ENCODE measurements at places on chromosomes 3 and 15. TPM values are rescaled to one million over a fixed set of nuclear protein-coding genes. Genes with fewer than 3 reads are reported as not detected.

DNA sequence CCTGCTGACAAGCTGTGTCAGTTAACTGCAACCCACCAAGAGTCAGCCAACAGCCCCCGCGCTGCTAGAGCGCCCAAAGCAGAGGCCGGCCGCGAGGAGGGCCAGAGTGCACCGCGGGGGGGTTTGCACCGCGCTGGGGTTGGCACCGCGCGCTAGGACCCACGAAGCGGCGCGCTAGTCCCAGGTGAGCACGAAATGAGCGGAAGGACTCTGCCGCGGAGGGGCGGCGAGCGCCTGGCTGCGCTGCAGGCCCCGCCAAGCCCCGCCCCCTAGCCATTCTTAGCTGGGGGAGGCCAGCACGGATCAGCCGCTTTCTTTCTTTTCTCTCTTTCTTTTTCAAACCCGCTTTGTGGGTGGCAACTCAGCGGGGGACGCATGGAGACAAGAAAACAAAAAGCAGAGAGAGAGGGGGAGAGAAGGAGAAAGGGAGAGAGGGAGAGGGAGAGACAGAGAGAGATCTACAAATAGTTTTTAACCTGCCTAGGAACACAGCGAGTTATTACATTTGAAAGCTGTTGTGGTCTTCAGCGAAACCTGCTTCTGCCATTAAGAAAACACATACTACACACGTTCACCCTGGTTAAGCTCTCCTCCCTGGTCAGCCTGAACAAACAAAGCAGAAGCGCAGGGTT, 6.9 kb upstream of the FOXB1 start:
- peaks cover 80% of the 10 kb centered on the region for H3K27me3 ChIP-seq
- H3K36me3 ChIP-seq = no peaks in the 10 kb centered on the region
- peaks cover 76% of the 10 kb centered on the region for H3K4me1 ChIP-seq
- H3K4me3 ChIP-seq = peak overlapping the region; percentile 47

- H3K27me3 ChIP-seq = no peaks in the 10 kb centered on the region
- H3K27ac ChIP-seq = no peak overlapping the region
- H3K4me3 ChIP-seq = no peak overlapping the region
- H3K4me1 ChIP-seq = no peaks in the 10 kb centered on the region
- no peaks in the 10 kb centered on the region for H3K36me3 ChIP-seq
Observed at GRCh38 chr15:41194444-41194843, 36.1 kb downstream of the EXD1 start.

- no peak for DNase-seq
- H3K4me1 ChIP-seq = no peaks in the 10 kb centered on the region
- no peak overlapping the region for H3K27ac ChIP-seq
- no peaks in the 10 kb centered on the region for H3K36me3 ChIP-seq
- H3K4me3 ChIP-seq = no peak overlapping the region
Observed at GRCh38 chr3:171824116-171824515, 13.8 kb upstream of the PLD1 start.

DNA sequence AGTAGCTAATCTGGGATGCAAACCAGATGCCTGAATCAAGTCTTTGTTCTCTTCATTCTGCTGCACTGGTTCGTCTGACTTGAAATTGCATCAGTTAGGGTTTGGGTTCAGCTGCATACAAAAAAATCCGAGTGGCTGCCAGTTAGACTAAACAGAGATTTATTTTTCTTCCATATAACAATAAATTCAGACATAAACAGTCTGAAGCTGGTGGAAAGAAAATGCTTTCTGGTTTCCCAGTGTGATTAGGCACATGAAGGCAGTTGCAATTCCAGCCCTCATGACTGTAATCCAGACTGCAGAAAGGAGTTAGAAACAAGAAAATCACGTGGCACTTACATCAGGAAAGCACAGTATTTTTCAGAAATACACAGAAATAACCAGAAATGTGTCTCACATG, 930.7 kb downstream of the MCTP2 start:
- no peaks in the 10 kb centered on the region for H3K4me1 ChIP-seq
- no peak overlapping the region for H3K27ac ChIP-seq
- no peak for DNase-seq

- H3K4me1 ChIP-seq = no peaks in the 10 kb centered on the region
- H3K4me3 ChIP-seq = no peak overlapping the region
- no peaks in the 10 kb centered on the region for H3K36me3 ChIP-seq
- no peak overlapping the region for H3K27ac ChIP-seq
Observed at GRCh38 chr3:123431658-123432324, 17.1 kb downstream of the ADCY5 start.

DNA sequence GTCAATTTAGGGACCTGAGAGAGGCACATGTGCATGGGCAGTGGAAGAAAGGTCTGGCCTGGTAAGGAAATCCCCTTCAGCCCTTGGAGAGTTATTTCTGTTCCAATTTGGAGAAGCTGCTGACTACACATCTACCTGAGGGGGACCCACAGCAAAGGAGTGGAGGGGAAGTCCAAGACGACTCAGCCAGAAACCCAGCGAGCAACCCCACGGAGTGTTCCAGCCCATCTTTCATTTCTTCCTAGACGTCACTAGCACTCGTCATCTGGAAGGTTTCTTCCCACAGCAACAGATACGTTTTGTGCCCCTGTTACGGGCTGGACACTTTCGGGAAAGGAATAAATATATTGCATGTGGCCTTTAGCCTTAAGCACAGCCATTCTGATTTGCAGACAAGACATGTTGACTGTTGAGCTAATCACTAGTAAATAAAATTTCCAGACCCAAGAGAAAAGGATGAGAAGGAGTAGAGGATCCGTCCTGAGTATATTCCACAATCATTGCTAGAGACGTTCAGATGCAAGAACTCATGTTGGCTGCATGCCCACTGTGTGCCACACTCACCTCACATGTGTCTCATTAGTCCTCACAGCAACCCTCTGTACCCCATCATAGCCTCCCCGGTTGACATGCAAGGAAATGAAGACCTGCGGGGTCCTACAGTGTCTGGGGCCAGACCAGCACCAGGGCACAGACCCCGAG, 7.8 kb upstream of the FAM174B start:
- no peak overlapping the region for H3K4me3 ChIP-seq
- DNase-seq = no peak
- no peak overlapping the region for H3K27ac ChIP-seq

The RLBP1 gene
- total RNA-seq = 1.3 TPM

Measured in neural progenitor cell (in vitro differentiated cells).